ENCODE measurements at places on chromosomes 16 and 17.

DNA sequence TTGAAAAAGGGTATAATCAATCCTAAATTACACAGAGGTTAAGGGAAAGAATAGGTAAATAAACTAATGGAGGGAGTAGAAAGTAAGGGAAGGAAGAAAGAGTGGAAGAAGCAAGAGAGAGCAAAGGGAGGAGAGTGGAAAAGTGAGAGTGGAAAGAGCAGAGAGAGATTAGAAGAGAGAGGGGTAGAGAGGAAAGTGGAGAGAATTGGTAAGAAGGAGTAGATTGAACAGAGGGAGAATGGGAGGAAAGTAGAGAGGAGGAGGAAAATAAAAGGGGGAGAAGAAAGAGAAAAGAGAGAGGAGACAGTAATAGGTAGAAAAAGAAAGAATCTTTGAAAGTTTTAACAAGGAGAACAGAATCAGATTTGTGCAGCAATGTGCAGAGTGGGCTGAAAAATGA lies 24.9 kb downstream of the TERB1 start:
- DNase-seq = no peak

- DNase-seq = no peak
Measured at GRCh38 chr16:52469775-52470174, 77.2 kb downstream of the TOX3 start.

DNA sequence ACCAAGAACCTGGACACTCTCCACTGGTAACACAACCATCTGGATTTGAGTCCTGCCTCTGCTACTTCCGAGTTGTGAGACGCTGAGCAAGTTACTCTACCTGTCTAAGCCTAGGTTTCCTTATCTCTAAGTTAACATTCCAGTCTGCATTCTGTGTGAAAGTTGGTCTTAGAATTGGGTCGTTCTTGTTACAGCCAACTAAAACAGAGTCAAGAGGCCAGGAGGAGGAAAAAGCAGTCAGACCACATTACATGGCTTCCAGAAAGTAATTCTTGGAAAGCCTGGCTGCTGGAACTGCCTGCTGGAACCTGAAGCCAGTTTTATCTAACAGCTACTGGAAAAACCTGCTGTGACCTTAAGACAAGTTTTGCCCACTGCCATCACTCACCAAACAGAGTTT lies 38.4 kb upstream of the XYLT1 start:
- no peak for DNase-seq

- no peak for DNase-seq
Measured at GRCh38 chr16:23160574-23160973, 11.3 kb upstream of the USP31 start.

DNA sequence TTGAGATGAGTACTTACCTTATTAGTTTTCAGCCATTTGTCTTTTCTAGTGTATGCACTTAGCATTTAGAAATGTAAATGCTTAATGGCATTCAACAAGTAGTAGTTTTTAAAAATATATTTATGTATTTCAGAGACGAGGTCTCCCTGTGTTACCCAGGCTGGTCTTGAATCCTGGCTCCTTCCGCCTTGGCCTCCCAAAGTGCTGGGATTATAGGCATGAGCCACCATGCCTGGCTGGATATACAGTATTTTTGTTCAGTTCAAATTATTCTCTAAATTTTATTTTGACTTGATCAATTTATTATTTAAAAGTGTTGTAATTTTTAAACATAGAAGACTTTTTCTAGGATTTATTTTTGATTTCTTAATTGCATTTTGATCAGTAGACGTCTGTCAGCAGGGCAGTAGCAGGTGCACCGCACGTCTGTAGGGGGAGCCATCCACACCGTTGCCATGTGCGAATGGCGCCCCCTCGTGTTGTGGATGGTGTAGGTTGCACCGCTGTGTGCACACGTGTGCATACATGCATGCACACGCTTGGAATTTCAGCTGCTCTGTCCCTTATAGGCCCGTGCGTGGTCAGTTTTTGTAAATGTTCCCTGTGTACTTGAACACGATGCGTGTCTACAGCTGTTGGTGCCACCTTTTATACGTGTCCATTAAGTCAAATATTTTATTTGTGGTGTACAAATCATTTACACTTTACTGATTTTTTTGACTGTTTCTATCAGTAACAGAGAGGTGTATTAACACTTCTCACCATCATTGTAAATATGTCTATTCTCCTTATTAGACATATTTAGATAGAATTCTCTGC lies 30.6 kb downstream of the RPTOR start:
- DNase-seq = peak; percentile 90

GRCh38 chr17:36017799-36018198 lies at the start of gene CCL23:
Gene CCL23, minus strand, starts transcription at chr17:36017972. Its CDS starts 75 bp downstream, at chr17:36017897.
- DNase-seq = no peak

DNA sequence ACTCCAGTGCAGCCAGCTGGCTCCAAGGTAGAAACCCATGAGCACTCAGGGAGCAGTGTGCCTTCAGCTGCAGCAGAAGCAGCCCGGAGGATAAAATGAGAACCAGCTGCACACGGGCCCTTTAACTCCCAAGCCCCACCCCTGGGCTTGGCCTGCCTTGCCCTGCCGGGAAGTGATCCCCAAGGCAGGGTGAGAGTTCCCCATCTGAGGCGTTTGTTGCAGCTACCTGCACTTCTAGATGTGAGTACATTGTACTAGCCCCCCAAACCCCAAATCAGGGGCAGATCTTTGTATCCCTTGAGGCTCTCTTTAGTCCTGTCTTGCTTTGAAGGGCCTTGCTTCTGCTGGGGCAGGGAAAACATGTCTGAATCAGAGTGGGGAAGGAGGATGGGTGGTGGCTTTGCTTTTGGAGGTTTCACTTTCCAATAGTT lies at the start of gene MVP:
TSS of gene MVP (plus strand) at position 192 of the 431 bp plus-strand sequence. CDS start 10,088 bp downstream, outside the sequence.
- no peak for DNase-seq

GRCh38 chr17:67362173-67362572 lies 4.2 kb downstream of the PSMD12 start:
- no peak for DNase-seq

- DNase-seq = no peak
Measured at GRCh38 chr17:77620282-77620681, 338.2 kb upstream of the TNRC6C start.

DNA sequence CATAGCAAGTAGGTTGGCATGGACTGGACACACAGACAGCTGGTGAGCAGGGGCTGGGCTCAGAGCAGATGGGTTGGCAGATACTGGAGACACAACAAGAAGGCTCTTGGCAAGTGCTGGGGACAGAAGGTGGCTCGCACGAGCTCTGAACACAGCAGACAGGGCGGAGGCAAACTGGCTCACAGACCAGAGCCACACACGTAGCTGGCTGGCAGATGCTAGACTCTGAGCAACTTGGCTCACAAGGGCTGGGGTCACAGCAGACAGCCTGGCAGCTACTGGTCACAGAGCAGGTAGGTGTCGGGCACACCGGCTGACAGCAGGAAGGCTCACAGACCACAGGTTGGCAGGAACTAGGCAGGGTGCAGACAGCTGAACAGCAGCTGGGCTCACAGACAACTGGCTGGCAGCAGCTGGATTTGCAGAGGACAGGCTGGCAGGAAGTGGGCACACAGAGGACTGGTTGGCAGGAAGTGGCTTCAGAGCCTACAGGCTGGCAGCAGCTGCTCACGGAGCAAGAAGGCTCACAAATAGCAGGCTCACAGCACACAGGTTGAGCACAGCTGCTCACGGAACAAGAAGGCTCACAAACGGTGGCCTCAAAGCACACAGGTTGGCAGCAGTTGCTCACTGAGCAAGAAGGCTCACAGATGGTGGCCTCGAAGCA lies 725 bp downstream of the KRTAP16-1 start:
- DNase-seq = no peak

DNA sequence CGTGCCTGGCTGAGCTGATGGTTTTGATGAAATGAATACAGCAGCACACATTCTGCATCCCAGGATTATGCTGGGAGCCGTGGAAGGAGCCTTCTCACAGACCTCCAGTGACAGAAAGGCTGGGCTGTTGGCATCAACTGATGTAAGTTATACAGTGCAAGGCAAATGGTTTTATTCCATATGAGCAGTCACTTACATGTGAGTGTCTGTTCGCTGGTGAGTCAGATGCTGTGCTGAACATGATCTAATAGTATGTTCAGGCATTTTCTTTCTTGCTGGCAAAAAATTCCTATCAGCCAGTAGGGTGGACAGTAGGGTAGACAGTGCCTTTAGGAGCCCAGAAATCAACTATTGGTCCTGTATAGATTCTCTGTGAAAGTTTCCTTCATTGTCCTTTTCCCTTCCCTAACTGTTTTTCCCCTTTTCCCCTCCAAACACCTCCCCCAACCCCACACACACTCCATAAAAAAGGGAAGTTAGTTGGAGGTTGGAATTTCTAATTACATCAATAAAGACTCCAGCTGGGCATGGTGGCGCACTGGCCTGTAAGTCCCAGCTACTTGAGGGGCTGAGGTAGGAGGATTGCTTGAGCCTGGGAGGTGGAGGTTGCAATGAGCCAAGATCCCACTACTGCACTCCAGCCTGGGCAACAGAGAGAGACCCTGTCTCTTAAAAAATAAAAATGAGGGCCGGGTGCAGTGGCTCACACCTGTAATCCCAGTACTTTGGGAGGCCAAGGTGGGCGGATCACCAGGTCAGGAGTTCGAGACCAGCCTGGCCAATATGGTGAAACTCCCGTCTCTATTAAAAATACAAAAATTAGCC lies 36.2 kb downstream of the LDHD start:
- DNase-seq = peak; percentile 68

- no peak for DNase-seq
Measured at GRCh38 chr16:64403352-64403751, 718.5 kb downstream of the CDH11 start.

GRCh38 chr17:77312786-77313599 lies 172.2 kb downstream of the SEC14L1 start:
- DNase-seq = no peak

GRCh38 chr16:60363566-60363965 lies 1629.5 kb upstream of the GOT2 start:
- DNase-seq = no peak

DNA sequence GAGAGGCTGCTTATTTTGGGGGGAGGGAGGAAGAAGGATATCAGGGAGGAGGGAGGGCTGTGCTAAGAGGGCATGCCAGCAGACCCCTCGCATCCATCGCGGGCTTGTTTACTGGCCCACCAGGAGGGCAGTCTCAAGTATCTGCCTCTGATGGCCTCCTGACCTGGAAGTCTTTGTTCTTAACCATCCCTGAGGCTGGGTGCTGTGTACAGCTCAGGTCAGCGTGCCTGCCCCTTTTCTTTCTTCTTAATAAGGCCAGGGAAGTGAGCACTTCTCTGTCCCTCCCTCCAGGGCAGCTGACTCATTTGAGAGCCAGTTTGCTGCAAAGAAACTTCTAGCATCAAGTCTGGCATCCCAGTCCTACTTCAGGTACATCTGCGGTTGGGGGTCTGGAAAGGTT lies 157.0 kb downstream of the CCDC182 start:
- DNase-seq = no peak

DNA sequence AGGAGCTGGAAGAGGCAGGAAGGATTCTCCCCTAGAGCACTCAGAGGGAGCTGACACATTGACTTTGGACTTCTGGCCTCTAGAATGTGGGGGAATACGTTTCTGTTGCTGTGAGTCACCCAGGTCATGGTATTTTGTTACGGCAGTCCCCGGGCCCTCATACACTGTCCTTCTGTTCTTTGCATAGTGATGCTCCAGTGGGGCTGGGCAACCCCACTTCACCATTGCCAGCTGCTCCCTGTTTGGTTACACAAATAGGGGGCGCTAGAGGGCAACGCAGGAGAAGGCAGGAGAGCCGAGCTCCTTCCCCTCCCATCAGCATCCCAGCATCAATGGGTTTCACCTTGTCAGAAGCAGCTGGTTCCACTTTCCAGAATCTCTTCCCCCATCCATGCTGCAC lies 257.7 kb upstream of the FOXF1 start:
- DNase-seq = peak; percentile 35

- no peak for DNase-seq
Measured at GRCh38 chr16:83727018-83727417, 80.8 kb upstream of the HSBP1 start.

DNA sequence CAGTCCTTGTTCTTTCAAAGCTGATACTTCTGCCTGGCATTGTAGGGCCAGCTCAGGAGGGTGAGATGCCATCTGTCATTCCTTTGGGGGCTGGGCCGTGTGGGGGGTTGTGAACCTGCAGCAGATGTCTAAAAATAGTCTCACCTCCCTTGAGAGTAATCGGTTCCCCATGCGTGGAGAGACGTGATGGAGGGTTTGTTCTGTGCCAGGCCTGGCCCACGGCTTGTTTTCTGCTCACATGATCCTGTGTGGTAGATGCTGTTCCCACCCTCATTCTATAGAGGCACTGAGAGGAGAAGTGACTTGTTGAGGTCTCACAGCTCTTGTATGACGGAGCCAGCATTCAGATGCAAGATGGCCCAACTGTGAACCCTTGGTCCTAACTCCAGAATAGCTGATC lies 4.6 kb downstream of the IRF8 start:
- DNase-seq = no peak

DNA sequence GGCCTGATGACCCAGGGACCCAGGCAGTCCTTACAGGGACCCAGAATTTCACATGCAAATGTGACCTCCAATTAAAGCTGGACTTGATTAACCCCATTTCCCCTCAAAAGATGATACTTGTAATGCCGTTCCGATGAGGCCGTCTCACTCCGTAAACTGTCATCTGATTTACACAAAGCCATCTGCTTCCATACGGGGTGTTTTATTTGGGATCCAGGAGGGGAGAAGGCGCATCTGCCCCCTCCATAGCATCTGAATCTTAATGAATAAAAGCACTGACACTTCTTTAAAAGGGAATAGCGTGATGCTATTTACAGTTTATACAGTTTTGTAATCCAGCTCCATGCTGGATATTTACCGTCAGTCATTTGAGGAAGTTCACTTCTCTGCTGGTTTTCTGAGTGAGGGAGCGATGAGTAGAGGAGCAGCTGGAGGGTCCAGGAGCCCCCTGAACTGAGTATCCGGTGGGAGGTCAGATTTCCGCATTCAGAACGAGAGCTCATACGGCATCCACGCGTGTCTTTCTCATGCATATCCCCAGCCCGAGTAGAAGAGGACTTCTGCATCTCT lies 452.7 kb downstream of the WWOX start:
- DNase-seq = no peak

- no peak for DNase-seq
Measured at GRCh38 chr16:59047114-59047513, 313.0 kb upstream of the GOT2 start.
